ENCODE measurements at places on chromosomes 13 and 19.
A peak's percentile ranks its signal among the peaks of the same experiment; 100 is the strongest.

GRCh38 chr19:39237200-39238184 lies 7.3 kb downstream of the IFNL3 start:
- peak; percentile 41 for DNase-seq

DNA sequence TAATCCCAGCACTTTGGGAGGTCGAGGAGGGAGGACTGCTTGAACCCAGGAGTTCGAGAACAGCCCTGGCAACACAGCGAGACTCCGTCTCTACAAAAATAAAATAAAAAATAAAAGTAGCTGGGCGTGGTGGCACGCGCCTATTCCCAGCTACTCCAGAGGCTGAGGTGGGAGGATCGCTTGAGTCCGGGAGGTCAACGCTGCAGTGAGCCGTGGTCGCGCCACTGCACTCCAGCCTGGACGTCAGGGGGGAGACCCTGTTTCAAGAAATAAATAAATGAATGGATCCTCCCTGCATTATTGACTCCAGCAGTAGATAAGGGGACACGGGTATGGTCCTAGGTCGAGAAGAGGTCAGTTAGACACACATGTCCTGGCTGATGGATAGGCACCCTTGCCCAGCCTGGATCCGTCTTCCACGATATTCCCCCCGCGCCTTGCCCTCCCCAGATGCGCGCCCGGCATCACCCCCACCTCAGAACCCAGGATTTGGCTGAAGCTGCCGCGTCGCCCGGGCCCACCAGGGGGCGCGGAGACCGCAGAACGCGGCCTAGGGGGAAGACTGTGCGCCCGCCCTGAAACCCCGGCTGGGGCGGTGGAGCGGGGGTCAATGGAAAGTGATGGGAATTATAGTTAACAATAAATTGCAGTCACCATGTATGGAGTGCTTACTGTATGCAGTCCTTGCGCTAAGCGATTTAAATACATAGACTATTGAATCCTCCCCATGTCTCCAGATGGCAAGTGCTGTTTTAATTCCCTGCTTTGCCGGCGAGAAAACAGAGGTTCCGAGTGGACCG lies 2.1 kb upstream of the HOOK2 start:
- DNase-seq: peak; percentile 84

- DNase-seq: no peak
Measured at GRCh38 chr19:56133858-56134653, 7.0 kb upstream of the ZNF444 start.

GRCh38 chr13:71290963-71291841 lies 575.8 kb downstream of the DACH1 start:
- DNase-seq: peak; percentile 29

DNA sequence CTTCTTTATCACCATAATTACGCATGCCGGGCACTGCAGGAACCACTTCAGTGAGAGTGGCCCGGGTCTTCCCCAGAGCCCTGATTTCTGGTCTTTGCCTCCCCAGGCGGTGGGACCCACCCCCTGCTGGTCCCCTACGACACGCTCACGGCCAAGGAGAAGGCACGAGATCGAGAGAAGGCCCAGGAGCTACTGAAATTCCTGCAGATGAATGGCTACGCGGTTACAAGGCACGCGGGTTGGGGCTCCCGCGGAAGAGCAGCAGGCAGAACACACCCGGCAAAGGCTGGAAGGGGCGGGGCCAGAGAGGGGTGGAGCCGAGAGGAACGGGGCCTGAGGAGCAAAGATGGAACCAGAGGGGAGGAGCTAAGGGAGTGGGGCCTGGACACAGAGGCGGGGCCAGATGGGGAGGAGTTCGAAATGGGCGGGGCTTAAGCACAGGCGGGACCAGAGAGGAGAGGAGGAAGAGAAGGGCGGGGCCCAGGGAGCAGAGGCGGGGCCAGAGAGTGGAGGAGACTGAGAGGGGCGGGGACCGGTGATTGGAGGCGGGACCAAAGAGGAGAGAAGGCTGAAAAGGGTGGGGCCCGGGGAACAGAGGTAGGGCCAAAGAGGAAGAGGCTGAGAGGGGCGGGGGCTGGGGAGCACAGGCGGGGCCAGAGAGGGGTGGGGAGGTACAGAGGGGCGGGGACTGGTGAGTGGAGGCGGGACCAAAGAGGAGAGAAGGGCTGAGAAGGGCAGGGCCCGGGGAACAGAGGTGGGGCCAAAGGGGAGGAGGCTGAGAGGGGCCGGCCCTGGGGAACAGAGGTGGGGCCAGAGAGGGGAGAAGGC lies 73.4 kb downstream of the RYR1 start:
- DNase-seq: peak; percentile 90

DNA sequence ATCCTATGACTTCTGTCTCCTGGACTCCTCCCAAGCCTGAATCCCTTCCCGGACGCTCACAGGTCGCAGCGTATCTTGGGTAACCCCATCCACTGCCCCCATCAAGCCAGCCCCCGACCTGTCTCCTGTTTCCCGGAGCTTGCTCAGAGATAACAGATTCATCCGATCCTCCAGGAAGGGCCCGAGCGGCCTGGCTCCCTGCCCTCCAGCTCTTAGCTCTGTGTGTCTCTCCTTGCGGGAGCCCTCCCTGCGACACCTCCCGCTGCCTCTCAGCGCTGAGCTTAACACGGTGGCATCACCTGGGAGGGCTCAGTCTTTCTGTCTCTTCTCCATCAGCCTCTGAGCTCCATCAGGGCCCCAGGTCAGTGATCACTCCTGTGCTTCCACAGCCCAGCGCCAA lies 4.3 kb upstream of the TMEM255B start:
- no peak for DNase-seq

- no peak for DNase-seq
Measured at GRCh38 chr13:110445722-110446574, 115.6 kb downstream of the RAB20 start.

DNA sequence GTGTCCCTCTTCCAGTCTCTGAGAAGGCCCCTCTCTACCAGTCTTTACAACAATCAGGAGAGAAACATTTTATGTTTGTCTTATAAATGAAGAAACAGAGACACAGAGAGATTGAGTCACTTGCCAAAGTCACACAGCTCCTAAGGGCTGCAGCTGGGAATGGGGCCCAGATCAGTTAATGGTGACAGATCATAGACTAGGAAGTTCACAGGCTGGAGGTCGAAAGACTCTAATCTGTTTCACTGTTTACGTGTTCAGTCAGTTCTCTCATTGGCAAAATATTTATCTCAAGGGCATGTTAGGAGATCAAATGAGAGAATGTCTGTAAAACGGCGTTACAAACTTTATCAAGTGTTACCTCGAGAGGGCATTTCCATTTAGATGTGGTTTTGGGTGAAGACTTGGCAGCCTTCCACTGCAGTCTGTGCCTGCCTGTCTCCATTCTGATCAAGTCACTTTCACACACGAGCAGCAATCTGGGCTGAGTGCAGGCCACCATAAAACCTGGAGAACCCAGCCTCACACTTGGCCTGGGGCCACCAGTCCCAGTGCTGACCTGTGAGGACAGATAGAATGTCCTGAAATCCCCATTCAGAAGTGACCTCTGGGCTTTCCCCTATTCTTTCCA lies 65.1 kb downstream of the SIAH3 start:
- DNase-seq: no peak

- DNase-seq: no peak
Measured at GRCh38 chr19:45263013-45263412, 11.9 kb downstream of the MARK4 start.

- no peak for DNase-seq
Measured at GRCh38 chr13:23183292-23183691, 2.5 kb downstream of the SGCG start.

DNA sequence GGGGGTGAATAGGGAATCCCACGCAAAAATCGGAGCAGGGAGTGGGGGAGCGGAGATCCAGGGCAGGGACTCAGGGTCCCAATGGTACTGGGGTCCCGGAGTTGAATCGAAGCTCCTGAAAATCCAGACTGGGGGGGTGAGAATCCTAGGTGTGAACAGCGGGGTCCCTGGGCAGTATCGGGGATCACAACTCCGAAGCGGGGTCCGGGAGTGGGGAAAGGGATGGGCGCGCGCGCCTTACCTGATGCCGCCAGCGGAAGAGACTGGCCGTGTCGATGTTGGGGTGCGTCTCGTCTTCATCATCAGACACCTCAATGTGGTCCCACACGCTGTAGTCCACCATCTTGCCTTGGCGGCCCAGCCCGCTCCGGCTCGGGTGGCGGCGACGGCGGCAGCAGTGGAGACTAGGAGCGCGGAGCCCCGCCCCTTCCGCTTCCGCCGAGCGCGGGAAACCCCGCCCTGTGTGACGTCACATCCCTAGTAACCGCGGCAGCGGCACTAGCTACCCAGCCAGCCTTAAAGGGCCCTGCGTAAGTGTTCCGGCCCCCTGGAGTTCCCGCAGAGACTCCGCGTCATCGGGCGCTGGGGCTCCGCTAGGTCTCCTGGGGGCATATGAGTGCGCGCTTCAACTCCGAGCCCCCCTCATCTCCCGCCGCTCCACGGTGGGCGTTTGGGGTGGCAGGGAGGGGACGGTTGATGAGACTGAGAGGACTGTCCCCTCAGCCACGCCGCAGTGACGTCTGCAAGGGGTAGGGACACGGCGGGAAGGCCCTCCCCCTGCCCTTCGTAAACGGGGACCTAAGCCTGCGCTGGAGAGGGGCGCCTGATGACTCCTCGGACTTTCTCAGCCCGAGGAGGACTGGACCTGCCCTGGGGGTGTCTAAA lies at the start of gene CDC37:
Gene CDC37 (minus strand): TSS at position 406 of the 885 bp plus-strand sequence. CDS start 63 bp downstream, at position 343.
- DNase-seq: peak; percentile 99

DNA sequence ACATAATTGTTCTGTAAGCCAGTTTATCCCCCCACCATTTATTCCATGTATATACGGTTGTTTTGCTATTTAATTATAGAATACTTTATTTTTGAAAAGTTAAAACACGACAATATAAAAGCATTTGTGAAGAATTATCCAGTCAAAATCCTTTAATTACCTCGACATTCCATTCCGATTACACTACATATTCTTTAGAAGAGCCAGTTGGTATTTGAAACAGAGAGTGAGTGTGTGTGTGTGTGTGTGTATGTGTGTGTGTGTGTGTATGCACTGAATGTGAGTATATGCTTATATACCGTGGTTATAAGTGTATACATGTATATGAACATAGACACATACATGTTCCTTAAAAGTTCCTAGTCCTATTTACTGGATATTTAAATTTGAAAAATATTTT lies 87.8 kb upstream of the KLF5 start:
- DNase-seq: no peak

GRCh38 chr19:3987619-3988371 lies 2.5 kb upstream of the EEF2 start:
- peak; percentile 87 for DNase-seq

GRCh38 chr13:68982961-68983619 lies 1124.5 kb upstream of the ATXN8OS start:
- no peak for DNase-seq

DNA sequence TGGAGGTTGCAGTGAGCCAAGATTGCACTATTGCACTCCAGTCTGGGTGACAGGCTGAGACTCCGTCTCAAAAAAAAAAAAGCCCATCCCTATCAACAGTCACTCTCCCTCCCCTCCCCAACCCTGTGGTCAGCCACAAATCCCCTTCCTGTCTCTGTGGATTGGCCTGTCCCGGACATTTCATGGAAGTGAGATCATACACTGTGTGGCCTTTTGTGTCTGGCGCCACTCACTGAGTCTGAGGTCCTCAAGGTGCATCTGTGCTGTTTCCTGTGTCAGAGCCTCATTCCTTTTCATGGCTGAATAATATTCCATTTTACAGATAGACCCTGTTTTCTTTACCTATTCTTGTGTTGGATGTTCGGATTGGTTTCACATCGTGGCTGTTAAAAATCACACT lies 149.5 kb downstream of the PTPRS start:
- no peak for DNase-seq

DNA sequence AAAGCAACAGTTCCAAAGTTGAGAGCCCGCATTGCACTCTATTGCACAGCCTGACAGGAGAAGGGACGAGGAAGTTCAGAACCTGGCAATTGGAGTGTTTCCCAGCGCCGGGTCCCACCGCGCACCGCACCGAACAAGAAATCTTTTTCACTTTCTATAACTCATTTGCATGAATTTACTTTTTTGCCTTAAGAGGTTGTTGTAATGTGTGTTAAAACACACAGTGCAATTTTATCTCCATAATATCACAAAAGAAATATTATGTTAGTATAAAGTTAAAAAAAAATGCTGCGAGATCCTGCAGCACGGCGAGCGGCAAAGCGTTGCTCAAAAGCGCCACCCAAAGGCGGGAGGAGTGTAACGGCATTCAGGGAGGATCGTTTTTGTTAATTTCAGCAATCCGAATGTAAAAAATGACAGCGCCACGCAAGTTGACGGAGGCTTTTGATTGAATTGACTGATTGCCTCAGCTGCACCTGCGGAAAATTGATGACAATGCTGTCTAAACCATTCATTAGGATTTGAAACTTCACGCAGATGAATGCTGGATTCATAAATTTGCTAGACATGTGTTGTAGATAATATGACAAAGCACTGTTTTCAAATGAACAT lies 303.6 kb upstream of the ZNF507 start:
- no peak for DNase-seq

DNA sequence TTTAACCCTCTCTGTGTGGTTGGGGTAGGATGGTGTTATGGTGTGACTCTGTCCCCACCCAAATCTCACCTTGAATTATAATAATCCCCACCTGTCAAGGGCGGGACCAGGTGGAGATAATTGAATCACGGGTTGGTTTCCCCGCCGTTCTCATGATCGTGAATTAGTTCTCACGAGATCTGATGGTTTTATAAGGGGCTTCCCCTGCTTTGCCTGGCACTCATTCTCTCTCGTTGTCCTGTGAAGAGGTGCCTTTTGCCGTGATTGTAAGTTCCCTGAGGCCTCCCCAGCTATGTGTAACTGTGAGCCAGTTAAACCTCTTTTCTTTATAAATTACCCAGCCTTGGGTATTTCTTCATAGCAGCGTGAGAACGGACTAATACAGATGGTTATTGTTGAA lies 68.8 kb downstream of the ARHGEF7 start:
- no peak for DNase-seq

DNA sequence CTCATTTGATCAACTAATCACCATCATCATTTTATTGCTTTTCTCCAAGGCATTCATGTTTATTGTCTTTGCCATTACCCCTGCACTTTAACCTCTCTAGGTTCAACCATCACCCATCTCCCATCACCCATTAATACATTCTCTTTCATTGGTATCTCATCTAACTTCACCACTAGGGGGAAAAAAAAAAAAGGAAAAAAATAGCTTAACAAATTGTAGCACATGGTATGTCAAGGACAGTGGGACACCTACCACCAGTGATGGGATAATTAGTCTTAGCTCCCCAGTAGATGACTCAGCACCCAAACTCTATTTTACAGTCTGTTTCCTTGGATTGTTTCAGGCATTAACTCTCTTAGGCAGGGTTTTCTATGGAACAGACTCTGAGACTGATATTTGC lies 1770.2 kb upstream of the MIR17HG start:
- DNase-seq: no peak

DNA sequence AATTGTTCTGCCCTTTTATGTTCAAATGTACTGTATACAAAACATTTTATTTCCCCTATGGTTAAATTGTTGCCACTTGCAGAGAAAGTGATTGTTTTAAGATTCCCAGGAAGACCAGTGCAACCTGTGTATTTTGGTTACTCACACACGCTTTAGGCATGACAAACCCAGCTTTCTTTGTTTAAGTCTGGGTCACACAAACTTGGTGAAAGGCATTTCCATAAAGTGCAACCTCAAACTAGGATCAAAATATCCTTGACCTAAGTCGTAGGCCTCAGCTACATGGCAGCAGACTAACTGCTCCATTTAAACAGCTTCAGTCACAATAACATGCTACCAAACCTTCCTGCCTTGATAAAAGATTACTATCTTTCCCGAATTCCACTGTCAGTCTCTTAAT lies 639.0 kb upstream of the PRR20A start:
- no peak for DNase-seq
